ENCODE measurements at places on chromosomes 12 and 14. TPM values are rescaled to one million over a fixed set of nuclear protein-coding genes. Genes with fewer than 3 reads are reported as not detected.

Gene GSG1
- not detected for total RNA-seq

Gene FOXM1
- 31.2 TPM for total RNA-seq

Gene CLEC2A
- total RNA-seq, result not detected

Gene CLEC4D
- total RNA-seq, result 0.24 TPM

Gene ST8SIA1
- total RNA-seq, result 1.5 TPM

Gene DLGAP5
- 17.9 TPM for total RNA-seq

Gene TMEM132D
- total RNA-seq, result not detected

Gene VRTN
- not detected for total RNA-seq

Gene PHLDA1
- 102 TPM for total RNA-seq

Gene KRT73
- total RNA-seq, result not detected

Gene CLMN
- 9.6 TPM for total RNA-seq

Gene KRT2
- not detected for total RNA-seq

Gene MIP
- total RNA-seq, result not detected

Gene GPR132
- 0.36 TPM for total RNA-seq

Gene GPX2
- total RNA-seq, result 68.1 TPM

Gene A2M
- 86.9 TPM for total RNA-seq

Gene KRT74
- total RNA-seq, result 0.12 TPM

Gene ITGA7
- 6.7 TPM for total RNA-seq

Gene GALNT16
- total RNA-seq, result 1.00 TPM

Gene TOX4
- 70.6 TPM for total RNA-seq

Gene SERPINA5
- total RNA-seq, result 0.28 TPM

Gene SIX1
- 0.12 TPM for total RNA-seq

Gene KCNA5
- not detected for total RNA-seq

Gene DYRK2
- total RNA-seq, result 13.5 TPM

Gene PPFIA2
- not detected for total RNA-seq

Gene AKAP6
- 4.4 TPM for total RNA-seq

Gene DNM1L
- total RNA-seq, result 49.1 TPM

Gene CHGA
- 0.08 TPM for total RNA-seq

All from esophagus mucosa (tissue), 1 donor.